ENCODE measurements at places on chromosomes 3 and 15. TPM values are rescaled to one million over a fixed set of nuclear protein-coding genes. Genes with fewer than 3 reads are reported as not detected.

FBXO40 gene
- total RNA-seq = not detected

C15orf40 gene
- total RNA-seq = 21.5 TPM

PRSS50 gene
- total RNA-seq = not detected

DHX30 gene
- total RNA-seq = 40.5 TPM

SSUH2 gene
- not detected for total RNA-seq

C3orf85 gene
- not detected for total RNA-seq

ILDR1 gene
- not detected for total RNA-seq

LMAN1L gene
- total RNA-seq = not detected

CX3CR1 gene
- total RNA-seq = not detected

Data from pericardium fibroblast (primary cell).